ENCODE measurements at places on chromosomes 1 and 21.
A peak's percentile ranks its signal among the peaks of the same experiment; 100 is the strongest.

DNA sequence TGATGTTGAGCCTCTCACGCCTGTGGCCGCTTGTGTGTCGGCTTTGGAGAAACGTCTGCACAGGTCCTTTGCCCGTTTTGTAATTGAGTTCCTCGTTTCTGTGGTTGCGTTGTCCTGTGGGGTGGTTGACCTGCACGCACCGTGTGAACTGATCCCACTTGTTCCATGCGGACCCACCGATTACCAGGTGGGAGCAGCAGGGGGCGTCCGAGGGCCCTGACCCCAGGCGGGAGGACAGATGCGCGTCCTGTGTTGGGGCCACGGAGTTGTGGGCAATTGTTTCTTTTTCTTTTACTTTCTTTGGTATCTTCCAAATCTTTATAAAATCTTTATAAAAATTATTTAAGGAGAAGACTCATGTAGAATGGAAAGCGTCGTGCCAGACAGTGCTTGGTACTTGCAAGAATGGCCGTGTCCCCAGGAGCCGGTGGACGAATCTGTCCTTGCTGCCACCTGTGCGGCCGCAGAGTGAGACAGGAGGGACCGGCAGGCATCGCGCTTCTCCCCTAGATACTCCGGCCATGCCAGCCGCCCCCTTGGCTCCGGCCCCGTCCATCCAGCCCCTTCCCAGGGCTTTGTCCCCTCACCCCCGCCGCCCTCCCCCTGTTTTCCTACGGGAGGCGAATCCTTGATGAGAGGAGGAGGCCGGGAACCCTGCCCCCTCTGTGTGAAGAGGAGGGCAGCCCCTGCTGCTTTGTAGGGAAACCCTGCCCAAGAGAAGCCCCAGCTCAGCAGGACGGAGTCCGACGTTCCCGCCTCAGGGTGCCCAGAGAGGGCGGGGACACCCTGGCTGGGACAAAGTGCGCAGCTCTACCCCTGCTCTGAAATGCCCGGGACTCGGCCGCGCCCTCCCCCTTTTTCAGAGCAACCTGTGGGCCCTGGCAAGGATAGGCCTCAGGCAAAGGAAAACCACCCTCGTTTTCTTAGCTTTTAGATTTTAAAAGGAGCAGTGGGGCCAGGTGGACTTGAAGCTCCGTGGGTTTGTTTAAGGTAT lies 41.7 kb downstream of the PRKCZ start:
- peak; percentile 54 for DNase-seq

DNA sequence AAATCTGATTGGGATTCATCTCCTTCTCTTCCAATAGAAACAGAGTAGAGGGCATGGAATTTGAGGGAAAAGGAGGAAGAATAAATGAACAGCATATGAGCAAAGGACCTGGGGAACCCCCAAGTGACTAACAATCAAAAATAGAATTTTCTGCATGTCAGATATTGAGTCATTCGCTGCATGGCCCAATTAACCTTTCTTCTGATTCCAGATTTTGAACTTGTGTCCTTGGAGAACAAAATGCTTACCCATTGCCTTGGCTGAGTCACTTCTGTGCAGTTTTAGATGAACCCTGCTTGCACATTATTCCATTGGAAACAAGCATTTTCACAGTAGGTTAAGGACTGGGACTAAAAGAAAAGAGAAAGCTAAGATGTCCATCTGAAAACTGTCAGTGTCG lies 390.5 kb downstream of the ST6GALNAC3 start:
- no peak for DNase-seq

DNA sequence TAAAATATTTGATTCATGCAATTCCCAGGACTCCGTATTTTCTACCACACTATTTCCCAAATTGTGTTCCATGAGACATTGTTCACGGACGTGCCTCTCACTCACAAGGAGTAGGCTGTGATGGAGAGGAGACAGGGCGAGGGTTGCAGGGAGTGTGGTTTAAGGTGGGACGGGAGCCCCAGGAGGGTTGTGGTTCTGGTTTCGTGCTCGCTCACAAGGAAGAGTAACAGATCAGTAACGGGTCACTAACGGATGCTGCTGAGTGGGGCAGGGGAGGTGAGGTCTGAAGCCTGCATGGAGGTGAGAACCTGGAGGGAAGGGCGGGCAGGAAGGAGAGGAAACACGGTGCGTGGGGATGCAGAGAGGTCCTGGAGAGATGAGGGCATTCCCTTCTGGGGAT lies 28.8 kb downstream of the TFF3 start:
- no peak for DNase-seq

DNA sequence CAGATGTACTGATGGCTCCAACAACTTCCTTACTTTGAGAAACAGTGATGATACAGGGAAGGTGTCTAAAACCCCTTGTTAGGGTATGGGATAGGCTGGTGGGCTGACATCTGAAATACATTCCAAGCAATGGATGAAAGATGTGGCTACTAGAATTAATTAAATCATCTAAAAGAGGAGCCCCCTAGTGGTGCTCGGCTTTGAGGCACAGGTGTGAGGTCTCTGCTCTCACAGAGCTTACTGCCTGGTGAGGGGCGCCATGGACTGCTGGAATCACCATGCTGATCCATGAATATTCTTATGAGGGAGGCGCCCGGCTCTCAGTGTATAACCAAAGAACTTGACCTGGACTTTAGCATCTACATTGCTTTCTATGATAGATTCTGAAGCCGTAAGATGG lies 48.5 kb downstream of the GNG4 start:
- no peak for DNase-seq

DNA sequence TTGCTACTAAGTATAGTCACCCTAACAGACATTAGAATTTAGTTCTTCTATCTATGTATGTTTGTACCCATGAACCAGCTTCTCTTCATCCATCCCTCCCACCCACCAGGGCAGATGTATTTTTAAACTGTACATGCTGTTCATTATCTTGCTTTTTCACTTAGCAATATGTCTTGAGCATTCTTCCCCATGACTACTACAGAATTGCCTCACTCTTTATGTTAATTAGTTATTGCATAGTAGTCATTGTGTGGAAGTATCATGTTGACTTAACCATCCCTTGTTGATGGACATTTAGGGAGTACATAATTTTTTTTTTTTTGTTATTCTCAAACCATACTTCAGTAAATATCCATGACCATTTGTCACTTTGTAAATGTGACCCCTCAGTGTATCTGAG lies 9.9 kb downstream of the HUNK start:
- no peak for DNase-seq

DNA sequence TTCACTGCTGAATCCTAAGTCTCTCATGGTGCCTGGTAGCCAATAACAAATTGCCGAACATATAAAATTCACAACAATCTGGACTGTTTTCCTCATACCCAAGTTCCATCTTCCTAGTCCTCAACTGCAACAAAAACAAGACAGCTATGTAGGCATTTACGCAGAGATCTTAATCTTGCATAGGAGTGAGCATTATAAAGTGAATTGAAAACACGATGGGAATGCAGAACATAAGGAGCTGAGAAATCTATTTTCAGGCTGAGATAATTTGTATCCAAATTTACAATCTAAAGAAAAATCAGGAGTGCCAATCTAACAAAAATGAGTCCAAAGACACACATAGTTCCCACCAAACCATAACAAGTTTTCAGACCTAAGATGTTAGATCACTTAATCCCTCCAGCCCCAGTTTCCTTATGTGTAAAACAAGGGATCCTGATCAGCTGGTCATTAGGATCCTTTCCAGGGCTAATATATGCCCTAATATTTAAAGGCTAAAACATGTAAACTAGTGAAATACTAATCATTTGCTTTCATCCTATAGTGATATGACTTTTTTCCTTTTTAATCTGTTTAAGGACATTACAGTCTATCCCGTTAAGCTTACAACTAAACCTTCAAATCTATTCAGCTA lies 1.9 kb downstream of the SLC16A1 start:
- DNase-seq = no peak

- DNase-seq = no peak
Observed at GRCh38 chr1:208110296-208110695, 133.9 kb downstream of the PLXNA2 start.

DNA sequence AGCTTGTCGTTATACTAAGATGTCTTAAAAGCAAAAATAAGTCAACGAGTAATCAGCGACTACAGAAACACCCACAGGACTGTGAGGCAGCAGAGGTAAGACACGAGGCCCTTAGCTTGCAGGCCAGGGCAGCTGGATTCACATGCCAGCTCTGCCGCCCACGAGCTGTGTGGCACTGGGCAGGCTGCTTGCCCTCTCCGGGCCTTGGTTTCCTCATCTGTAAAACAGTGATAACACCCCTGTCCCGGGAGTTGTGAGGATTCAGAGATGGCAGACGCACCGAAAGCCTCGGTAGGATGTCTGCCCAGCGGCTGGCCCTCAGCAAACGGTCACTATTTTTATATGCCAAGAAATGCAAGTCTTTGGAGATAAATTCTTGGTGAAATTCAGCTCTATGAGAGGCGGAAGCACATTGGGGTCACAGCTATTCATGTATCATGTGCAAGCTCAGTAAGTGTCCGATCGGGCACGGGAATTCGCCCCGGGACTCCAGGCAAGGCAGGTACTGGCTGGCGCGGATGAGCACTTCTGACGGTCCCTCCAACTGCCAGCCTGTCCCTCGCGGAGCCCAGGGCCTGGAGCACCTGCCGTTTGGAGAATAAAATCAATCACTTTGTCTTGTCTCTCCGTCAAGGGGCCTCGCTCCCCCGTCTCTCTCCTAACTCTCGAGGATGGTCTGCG lies 1.1 kb downstream of the C2CD2 start:
- no peak for DNase-seq

Measured in pons (tissue), 1 donor.